ENCODE measurements at places on chromosomes 1 and 21.
A peak's percentile ranks its signal among the peaks of the same experiment; 100 is the strongest.

- no peak for DNase-seq
Observed at GRCh38 chr1:155072531-155073289, 5.9 kb upstream of the EFNA3 start.

DNA sequence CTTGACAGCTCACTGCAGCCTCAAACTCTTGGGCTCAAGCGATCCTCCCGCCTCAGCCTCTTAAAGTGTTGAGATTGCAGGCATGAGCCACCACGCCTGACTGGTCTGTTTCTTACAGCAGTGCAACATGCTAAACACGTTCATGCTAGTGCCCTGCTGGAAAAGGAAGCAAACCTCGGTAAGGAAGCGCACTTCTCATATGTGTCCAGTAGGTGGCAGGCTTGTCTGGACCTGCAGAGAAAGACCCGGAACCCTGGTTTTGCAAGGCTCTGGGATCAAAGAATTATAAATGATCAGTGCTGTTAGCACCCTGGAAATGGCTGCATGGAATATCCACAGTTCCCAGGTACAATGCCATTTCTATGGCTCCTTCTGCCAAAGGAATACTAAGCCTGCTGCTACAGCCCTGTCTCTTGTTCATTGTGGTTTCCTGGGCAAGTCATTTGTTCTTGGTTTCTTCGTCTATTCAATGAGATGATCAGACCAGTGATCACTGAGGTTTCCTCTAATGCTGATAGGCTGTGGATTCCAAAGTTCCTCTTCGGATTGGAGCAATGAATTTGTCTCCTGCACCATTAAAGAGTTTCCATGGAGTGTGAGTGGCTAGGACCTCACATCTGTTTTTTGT lies 15.9 kb downstream of the RNU5D-1 start:
- no peak for DNase-seq

- DNase-seq, result no peak
Observed at GRCh38 chr1:101483982-101484688, 247.3 kb downstream of the S1PR1 start.

DNA sequence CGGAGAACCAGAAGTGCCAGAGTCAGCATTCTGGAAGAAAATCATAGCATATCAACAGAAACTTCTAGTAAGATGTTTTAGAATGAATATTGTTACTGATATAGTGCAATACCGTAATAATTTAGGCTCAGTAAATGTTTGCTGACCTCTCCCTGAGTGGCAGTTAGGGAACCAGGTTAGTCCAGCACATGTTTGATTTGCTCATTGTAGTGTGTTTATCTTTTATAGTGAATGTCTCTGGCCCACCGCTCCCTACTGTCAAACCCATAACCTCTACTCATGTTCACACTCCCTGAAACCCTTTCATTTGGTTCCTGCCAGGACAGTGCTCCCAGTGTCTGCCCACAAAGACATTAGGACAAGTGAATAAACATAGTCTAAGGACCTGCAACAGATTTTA lies 102.7 kb downstream of the ZP4 start:
- no peak for DNase-seq

DNA sequence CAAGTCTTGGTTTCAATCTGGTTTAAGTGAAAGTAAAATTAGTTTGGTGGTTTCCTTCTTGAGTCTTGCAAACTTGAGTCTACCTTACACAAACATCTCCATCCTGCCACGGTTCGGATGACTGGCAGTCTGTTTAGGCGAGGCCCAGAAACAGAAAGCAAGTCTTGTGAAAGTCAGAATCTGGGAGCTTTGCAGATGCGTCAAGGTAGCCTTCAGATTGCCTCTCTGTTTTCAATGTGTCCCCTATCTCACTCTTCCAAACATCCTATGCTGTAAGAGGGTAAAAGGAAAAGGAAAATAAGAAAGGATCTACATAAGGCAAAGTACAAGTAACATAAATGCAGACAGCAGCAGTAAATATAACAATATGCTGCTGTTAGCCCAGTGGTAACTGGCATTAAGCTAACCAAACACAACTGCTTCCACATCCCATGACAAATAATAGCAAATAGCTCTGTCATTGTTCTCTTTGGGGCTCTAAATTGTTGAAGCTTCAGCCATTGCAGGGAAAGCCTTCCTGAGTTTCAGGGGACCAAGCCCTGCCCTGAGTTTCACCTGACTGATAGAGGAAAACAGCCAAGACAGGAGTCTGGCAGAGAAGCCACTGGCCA lies 26.2 kb upstream of the C1orf105 start:
- DNase-seq, result peak; percentile 40

DNA sequence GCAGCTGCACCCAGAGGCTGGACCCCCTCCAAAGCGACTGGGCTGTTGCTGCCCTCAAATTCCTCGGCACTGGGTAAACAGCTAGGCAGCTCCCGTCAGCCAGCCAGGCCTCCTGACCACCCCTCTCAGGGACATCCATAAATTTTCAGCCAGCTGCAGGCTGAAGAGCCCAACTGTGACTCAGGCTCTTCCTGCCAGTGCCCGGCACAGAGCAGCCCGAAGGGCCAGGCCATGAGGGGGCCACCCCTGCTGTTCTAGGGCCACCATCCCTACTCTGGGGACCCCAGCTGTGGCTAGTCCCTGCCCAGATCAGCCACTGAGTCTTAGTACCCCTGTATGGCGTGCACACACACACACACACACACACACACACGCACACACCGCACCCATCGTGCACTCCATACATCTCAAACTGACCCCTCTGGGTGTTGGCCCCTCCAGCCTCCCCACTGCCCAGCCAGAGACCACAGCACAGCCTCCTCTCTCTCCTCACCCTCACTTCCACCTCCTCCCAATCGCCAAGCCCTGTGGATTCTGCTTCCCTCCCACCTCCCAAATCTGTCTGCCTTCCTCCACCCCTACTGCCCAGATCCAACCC lies 6.2 kb upstream of the LAPTM5 start:
- DNase-seq, result no peak

- DNase-seq, result no peak
Observed at GRCh38 chr1:205088341-205088740, 4.1 kb upstream of the TMEM81 start.

- DNase-seq, result no peak
Observed at GRCh38 chr1:41913014-41913413, 5.7 kb downstream of the HIVEP3 start.

DNA sequence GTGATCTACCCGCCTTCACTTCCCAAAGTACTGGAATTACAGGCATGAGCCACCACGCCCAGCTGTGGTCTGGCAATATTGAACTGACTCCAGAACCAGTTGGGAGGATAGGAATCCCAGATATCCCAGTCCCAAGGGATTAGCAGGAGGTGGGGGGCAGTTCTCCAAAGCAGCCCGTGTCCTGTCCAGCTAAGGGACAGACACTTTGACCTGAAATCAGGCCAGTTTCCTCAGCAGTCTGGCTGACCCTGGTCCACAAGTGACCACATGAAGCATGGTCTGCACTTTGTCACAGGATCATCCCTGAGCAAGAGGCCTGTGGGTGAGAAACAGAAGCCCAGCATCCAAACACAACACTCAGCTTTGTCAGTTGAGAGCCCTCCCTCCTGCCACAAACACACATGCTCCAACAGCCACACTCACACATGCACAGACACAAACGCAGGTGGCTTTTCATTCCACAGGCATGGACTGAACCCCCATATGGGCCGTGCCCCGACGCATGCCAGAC lies 2.7 kb upstream of the FDPS start:
- no peak for DNase-seq

DNA sequence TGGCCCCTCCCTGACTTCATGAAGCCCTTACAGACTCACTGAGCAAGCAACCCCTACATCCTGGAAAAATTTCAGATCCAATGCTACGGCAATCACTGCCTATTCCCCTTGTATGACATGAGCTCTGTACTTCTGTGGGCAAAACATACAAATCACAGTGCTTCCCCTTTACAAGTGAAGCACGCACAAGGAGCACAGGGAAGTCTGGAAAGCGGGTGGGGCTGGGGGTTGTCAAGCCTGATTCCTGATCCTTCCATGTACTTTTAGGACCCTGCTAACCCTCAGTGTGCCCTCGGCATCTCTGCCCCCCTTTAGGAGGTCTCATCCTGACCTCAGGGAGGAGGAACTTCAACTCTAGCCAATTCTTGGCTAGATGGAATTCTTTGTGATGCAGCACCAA lies 405.7 kb upstream of the POU3F1 start:
- DNase-seq, result no peak

DNA sequence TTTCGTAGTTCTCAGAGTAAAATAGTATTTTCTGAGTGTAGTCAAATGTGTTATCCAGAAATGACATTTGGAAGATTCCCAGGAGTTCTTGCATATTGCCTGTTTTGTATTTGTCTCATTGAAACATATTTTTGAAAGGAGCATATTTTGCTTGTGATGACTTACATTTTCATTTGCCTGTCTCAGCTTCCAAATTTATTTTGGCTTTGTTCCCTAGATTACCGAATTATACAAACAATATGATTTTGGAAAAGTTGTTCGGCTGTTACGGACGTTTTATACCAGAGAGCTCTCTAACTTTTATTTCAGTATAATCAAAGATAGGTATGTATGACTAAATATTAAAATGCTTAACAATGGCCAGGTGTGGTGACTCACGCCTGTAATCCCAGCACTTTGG lies 46.0 kb downstream of the IARS2 start:
- no peak for DNase-seq

- peak; percentile 43 for DNase-seq
Observed at GRCh38 chr1:114282751-114283403, 129.2 kb upstream of the SYT6 start.

DNA sequence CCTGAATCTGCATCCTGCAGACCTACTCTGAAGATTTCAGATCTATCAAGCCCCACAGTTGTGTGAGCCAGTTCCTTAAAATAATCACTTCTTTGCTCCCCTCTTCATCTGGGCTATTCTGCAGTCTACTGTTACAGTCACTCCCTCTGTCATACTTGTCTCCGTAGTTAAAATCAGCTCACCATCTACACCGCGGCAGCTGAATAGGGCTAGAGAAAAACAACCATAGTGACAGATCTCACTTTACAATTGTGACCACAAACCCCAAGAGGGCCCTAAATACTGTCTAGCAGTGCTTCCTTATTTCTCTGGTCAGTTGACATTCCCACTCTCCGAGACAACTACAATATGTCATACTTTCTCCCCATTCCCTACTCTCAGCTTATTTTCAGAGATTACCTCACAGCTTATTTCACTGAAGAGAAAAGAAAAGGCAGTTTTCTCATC lies 12.9 kb downstream of the DESI2 start:
- DNase-seq, result no peak

DNA sequence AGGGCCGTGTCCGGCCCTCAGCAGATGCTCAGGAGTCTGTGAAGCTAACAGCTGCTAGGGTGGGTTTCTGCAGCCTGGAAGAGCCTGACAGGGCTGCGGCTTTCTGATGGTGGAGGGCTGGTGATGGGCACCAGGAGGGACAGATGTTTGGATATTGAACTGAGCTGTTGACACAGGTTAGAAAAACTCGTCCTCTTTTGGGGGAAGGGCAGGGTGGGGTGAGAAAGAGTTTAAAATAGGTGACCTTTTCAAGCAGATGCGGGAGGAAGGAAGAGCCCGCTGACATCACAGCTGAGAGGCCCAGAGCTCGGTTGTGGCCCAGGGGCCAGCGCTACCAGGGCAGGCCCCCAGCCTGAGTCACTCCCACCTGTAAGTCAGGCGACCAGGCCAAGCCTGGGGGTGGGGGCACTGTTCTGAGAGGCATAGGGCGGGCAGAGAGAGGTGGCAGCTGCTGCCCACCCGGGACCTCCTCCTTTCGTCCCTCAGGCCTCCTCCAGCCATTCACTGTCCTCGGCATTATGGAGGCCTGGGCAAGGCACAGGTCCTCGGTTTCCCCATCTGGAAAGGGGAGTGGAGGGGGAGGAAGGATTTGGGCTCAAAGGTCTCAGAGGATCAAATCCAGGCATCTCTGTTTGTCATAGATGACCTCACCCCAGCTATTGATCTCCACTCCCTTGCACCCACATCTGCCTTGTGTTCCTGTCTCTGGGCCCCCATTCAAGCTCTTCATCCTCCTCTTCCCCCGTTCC lies 32.3 kb upstream of the ID3 start:
- DNase-seq, result peak; percentile 55

DNA sequence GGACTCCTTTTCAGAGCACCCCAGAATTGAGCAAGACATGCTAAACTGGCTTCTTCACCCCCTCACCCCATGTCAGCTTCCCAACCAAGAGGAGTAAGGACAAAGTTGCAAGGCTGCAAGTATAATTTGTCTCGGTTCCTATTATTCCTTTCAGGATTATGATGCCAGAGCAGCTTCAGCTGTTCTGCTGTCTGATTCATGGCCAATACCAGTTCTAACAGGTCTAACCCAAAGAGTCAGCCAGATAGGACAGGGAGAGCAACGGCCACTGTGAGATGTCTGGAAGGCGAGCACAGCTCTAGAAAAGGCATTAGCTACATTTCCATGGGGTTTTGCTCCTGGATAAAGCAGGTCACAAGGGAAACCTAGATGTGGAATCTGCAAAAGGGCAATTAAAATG lies 53.3 kb upstream of the HOOK1 start:
- no peak for DNase-seq

DNA sequence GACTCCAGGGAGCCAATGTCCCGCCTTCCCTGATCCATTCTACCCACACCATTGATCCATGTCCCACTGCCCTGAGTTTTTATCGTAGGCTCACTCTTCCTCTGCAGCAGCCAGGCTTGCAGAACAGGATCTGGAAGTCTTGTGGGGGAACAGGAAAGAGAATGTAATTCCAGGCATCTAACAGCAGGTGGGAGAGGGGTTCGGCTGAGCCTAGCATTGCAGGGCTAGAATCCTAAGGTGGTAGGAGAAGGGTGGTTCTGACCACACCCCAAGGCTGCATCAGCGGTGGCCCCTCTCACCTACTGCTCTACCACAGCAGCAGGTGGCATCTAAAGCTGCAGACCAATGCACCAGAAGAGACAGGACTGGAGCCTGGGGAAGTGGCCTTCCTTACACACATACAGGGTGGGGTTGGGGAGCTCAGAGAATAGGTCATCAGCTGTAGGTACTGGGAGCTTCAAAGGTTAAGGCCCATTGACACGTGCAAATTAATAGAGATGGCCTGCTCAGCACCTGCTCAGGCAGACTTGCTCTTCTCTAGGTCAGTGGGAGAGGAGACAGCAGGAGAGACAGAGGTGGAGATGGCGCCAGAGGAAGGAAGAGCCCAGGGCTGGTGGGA lies 20.5 kb downstream of the KNCN start:
- no peak for DNase-seq

GRCh38 chr1:65083263-65083896 lies 64.6 kb upstream of the AK4 start:
- no peak for DNase-seq

DNA sequence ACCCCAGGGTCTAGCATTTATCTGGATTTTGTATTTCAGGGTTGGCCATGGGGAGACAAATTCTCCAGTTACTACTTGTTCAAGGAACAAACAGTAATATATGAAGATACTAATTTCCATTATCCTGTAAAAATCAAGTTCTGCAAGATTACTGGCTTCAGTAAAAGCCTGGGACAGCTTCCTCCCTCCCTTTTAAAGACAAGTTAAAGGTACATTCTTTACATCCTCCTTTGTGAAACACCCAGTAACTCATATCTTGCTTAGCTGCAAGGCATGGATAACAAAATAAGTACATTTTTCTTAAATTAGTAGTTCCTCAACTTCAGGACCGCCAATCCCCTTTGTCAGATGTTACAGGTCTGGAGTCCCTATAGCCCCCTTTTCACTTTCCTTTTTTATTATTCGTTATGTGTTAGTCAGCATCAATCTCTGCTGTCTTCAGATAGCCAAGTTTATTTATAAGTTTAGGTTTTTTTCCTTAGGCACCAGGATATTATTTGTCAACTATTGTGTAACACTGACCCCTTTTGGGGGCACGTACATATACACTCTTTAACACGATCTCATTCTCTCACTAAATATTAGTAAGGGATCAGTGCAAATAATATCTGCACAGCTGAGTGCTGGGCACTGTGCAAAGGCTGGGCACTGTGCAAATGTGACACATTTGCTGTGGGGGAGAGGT lies 9.8 kb downstream of the ERRFI1 start:
- no peak for DNase-seq

GRCh38 chr1:150981177-150981804 lies 801 bp upstream of the ANXA9 start:
- no peak for DNase-seq

Data from stimulated activated CD8-positive, alpha-beta memory T cell treated with anti-CD3 and anti-CD28 coated beads, Interleukin-7, amount 100 ng/mL, for 48 hours (primary cell).